ENCODE measurements at places on chromosomes 12 and 14. TPM values are rescaled to one million over a fixed set of nuclear protein-coding genes. Genes with fewer than 3 reads are reported as not detected.

The TPCN1 gene
- total RNA-seq: 19.2 TPM

The SPRYD3 gene
- total RNA-seq: 8.3 TPM

DNA sequence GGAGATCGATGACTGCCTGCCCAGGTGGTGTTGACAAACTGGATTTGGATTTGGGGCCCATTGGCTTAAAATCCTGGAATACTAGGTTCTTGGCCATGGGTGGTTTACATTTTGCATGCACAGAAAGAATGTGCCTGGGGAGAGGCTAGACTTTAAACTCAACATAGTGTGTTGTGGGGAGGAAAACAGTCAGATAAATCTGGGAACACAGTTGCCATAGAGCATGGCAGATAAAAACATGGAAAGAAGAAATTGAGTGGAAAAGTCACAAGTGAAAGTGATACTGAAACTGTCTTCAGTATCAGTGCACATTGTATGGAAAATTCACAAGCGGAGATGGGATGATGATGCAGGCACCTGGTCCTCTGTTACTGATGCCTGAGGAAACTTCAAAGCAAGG is 95.2 kb downstream of the SSPN start:
- DNase-seq: no peak

DNA sequence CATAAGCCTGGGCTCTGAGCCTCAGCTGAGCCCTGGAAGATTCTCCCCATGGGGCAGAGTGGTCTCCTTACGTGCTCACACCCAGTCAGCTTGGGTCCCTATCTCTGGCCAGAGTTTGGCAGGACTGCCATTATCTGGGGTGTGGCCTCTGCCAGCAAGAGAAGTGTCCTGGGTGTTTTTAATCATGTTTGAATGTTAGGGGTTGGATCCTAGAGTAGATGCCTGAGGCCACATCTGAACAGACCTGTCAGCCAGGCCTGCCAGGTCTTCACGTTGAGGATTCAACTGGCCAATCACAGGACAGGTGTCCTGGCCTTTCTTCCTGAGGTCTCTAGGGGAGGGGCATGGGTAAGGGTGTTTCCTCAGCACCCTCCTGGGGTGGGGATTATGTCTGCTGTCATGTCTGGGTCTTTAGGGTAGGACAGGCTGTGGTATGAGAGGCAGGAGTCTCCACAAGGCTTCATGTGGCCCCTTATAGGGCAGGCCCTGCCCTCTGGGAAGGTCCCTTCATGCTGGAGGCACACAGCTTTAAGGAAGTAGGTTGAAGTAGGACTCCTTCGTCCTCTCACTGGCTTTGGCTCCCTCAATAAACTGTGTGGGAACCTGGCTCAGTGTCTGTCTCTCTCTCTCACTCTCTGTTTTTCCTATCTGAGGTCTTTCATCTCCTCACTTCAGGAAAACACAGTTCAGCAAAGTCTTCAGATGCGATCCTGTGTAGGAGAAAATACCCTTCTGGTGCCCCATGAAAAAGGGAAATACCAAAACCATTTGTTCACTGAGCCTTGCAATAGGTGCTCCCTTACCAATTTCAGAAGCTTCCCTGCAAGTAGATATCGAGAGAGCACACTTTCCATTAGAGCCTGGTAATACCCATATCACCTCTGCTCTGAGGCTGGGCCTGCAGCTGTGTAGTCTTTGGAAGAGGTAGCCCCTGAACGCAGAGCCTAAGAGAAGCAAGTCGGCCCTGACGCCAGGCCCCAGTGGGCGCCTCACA is 6.7 kb upstream of the FITM1 start:
- no peak for DNase-seq

DNA sequence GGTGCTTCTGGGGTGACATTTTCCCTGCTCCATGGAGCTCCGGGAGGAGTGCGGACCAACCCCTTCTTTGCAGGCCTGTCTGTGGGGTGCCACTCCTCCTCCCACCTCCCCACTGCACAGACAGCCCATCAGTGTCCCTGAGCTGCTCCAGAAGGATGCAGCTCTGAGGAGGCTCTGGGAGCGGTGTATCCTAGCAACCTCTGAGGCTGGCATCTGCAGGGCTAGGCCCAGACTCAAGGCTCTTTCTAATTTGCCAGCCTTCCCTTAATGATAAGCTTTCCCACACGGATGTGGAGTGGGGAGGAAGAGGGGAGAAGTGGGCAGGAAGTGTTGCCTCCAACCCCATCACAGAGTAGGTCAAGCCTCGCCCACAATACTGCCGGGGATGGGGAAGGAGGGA is 59.7 kb downstream of the CALM1 start:
- no peak for DNase-seq

DNA sequence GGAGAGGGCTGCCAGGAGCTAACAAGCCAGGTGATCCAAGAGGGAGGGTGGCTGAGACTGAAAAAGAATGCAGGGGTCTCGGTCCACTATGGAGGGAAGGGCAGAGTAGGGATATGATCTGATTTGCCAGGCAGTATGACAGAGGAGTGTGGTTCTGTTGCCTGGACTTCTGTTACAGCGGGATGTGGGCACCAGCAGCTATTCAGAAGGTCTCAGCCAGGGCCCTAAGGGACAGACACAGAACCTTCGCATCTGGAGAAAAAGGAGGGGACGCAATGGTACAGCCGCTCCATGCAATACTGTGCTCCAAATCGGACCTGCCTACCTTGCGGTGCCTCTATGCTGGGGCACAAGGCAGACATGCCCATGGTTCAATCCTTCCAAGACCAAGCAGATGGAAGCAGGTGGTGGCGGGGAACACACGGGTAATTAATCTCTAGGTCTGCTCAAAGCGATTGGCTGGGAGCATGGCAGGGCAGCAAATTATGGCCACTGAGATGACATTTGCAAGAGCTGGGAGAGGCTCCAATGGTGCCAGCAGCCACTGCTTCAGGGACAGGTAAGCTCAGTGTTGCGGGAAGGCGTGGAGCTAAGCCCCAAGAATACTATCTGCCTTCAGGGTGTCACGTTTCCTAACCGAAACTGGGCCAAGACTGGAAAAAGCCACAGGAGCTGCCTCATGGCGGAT is 185.5 kb downstream of the FOXN3 start:
- DNase-seq: no peak
